ENCODE measurements at places on chromosomes 11 and 22.

DNA sequence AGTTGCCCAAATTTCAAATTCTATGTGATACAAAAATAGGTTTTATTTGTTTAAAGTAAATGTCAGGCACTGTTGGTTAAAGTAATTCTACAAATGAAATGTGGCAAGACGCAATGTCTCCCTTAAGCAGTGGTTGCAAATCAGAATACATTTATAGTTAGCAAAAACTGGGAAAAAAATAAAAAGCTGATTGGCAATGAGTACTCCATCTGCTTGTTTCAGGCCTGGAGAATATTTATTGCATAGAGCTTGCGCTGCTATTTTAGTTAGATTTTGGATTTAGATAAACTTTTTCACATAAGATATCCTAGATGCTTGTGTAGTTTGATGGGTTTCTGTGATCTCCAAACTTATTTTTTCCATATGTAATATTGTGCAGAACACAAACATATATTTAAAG is 224.0 kb upstream of the MPPED2 start:
- no peak for DNase-seq

DNA sequence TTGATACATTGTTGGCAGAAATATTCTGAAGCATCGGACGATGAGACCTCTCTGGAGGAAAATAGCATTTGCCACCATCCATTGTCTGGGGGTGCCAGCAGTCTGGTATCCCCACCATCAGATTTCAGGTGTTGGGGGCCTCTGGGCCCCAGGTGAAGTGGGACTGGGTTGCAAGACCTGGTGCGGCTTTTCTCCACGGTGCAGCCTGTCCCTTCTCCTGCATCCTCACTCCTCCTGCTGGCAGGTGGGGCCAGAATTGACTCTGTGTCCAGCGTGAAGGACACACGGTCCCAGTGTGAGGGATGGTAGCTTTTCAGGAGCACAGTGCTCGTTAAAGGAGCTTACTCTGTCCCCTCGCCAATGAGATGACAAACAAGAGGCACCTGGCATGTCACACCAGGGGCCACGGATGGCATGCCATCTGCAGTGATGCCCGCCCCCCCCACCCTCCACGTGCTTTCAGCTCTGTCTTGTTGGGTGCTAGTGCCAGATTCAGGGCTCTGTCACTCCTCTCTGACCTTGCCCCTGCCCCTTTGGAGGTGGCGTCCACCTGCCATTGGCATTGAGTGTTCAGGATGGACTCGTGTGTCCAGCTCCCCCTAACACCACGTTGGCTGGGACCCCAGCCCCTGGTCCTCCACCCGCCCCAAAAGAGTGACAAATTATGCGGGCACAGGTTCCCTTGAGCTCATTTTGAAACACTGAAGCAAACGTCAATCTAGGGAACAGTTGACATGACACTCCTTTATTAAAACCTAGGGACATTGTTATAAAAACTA is 62.4 kb downstream of the PARVG start:
- DNase-seq, result no peak

GRCh38 chr11:121924191-121924590 is 191.8 kb downstream of the BLID start:
- no peak for DNase-seq

GRCh38 chr22:22746061-22746962 is 101.9 kb downstream of the GGTLC2 start:
- DNase-seq, result no peak

DNA sequence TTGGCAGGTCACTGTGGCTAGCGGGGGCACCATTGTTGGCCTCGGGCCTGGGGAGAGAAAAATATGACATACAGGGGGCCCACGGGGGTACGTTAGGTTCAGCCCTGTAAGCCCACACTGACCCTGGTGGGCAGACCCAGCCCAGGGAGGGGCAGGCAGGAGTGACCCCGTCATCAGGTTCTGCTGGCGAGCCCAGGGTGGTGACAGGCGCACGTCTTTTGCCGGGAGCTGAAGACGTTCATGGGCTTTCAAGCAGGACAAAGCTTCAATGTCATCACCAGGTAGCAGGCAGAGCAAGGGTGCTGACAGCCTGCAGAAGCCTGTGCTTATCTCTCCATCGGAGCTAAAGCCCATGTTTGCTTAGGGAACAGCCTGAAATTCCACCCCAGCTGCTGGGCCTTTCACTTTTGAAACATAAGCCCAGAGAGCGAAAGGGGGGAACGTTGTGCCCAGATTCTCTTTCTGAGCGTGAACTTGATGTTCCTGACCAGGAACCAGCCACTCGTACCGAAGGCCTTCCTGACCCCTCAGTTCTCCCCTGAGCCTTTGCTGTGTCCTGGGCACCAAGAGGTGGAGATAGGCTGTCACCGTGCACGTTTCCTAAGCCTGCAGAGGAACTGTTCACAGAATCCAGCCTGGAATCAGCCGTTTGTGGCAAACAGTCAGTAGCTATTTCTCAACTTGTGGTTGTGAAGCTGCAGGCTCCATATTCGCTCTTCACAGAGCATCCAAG is 74.0 kb upstream of the ATXN10 start:
- no peak for DNase-seq

- DNase-seq, result peak; percentile 75
Observed at GRCh38 chr11:69075421-69076128, 26.8 kb downstream of the TPCN2 start.

DNA sequence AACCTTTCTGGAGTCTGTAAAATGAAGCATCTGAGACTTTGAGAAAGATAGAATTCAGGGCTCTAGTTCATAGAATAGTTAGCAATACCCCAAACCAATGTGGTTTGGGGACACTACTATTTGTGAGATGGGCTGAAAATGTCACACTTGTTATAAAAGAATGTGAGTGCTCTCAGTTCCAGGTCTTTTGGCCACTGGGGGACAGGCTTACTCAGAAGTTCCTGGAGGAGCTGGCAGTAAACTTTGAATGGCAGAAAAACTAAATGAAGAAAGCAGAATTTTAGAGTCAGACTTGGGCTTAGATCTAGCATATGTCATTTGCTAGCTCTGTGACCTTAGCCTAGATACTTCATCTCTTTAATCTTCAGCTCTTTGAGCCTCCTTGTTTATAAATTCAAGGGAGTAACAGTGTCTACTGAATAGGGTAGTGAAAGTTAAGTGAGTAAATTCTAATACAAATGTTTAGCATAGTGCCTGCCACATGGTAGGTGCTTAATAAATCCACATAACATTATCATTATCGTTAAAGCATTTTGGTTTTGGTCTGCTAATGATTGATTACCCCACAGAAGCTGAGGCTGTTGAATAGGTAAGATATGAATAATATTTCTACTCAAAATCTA is 3.7 kb downstream of the LYVE1 start:
- no peak for DNase-seq

DNA sequence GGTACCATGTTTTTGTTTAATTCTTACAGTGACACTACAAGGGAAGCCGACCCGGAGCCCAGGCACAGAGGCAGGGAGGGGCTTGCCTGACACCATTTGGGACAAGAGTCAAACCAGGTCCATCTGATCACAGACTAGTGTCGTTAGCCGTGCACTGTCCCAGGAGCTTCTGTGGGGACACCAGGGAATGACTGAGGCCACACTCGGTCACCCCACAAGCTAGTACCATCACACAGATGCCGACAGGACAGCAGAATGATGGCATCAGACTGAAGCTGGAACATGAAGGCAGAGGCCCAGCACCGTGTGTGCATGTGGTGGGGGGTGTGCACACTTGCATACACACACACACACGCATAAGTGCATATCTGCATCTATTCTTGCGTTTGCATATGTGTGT is 61.5 kb upstream of the NECTIN1 start:
- DNase-seq, result no peak
